ENCODE measurements at places on chromosomes 6 and 20.
A peak's percentile ranks its signal among the peaks of the same experiment; 100 is the strongest.

DNA sequence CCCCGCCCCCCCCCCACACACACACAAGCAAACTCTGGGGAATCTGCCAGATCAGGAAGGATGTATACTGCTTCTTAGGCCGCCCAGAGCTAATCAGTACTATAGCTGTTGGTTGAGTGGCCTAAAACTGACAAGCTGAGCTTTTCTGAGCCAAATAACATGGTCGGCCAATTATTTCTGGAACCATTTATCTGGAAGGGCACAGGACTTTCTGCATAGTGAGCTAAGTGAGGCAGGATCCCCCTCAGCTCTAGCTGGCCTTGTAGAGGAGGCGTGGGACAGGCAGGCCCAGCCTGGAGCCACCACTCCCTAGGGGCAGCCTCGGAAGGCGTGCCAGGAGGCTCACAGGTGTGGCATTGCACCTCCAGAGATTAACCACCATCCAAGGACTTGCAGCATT lies 200.1 kb downstream of the TMEM242 start:
- no peak for DNase-seq

GRCh38 chr6:143485967-143486366 lies 25.6 kb downstream of the FUCA2 start:
- DNase-seq, result no peak

DNA sequence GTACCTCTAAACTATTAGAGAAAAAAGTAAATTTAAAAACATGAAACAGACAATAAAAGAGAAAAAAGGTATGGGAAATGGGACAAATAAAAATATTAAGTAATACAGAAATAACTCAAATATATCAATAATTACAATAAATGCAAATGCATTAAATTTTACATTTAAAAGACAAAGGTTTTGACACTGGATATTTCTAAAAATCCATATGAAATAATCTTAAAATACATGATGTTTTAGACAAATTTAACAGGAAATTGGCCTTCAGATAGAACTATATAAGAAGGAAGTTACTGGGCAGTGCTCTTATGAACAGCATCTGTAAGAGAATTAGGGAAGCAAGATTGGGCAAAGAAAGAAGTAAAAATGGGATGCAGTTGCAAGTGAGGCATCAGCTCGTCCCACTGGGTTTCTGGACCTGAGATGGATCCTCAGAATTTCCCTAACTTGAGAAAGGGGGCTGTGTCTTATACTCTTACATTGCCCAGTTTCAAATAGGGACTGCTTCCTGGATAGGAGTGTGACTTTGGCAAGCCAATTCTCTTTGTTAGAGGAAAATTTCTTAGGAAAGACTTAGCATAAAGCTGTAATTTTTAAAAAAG lies 376.7 kb downstream of the SMOC2 start:
- DNase-seq, result no peak

GRCh38 chr6:75350156-75350555 lies 65.6 kb upstream of the TMEM30A start:
- DNase-seq, result no peak

GRCh38 chr6:25136854-25137253 lies 142.3 kb upstream of the CARMIL1 start:
- DNase-seq, result peak; percentile 68

- DNase-seq, result no peak
These were observed 6.0 kb downstream of the ARMC12 start for GRCh38 chr6:35742842-35743241.
